ENCODE measurements at places on chromosomes 3 and 15.
A peak's percentile ranks its signal among the peaks of the same experiment; 100 is the strongest.

DNA sequence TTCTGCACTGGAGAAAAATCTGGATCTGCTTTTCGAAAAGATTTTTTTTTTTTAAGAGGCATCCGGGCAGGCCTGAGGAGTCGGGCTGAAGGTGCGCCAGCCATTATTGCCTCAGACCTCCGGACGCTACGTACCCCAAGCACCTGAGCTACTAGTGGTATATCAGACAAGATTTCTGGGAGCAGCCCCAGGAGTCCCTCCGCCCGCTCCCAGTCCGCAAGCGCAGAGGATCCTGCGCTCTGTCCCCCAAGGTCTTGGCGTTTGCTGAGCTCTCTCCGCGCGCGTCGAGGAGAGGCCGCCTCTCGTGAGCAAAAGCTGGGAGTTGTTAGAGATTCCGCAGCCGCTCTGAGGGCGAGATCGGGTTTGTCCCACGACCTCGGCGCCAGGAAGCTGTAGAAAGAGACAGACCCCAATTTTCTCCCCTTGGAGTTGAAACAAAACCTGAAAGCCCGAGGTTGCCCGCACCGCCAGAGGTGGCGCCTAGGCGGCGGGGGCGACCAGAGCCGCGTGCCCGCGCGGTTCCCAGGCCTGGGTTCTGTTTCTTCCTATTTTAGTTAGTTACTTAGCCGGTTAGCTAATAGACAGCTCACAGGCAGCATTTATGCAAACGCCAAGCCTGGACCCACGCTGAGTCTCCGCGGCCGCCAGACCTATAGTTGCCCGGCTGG lies 72.5 kb upstream of the POLG start:
- DNase-seq = peak; percentile 38

- no peak for DNase-seq
These were observed 159.8 kb downstream of the MBNL1 start for GRCh38 chr3:152428577-152428976.

GRCh38 chr15:27583651-27584050 lies 515.5 kb downstream of the OCA2 start:
- no peak for DNase-seq

GRCh38 chr3:124960105-124960504 lies 25.6 kb upstream of the MUC13 start:
- DNase-seq = no peak

- no peak for DNase-seq
These were observed 570 bp upstream of the NEDD4 start for GRCh38 chr15:55993804-55994560.

Data from stimulated activated CD4-positive, alpha-beta T cell treated with anti-CD3 and anti-CD28 coated beads, Interleukin-2, amount 100 ng/mL, for 24 hours (primary cell).